ENCODE measurements at places on chromosomes 2 and 18. TPM values are rescaled to one million over a fixed set of nuclear protein-coding genes. Genes with fewer than 3 reads are reported as not detected.

GRCh38 chr18:46650681-46651080, 6.3 kb downstream of the LOXHD1 start:
- no peak for DNase-seq

- no peak for DNase-seq
These were observed 40.0 kb upstream of the ITSN2 start for GRCh38 chr2:24400207-24400907.

- DNase-seq = no peak
These were observed 1.2 kb upstream of the ASB1 start for GRCh38 chr2:238425505-238425978.

LYG2 gene
- total RNA-seq = not detected
